T-helper 1 cell (primary cell): ENCODE measurements at places on chromosomes 1 and 21.

DNA sequence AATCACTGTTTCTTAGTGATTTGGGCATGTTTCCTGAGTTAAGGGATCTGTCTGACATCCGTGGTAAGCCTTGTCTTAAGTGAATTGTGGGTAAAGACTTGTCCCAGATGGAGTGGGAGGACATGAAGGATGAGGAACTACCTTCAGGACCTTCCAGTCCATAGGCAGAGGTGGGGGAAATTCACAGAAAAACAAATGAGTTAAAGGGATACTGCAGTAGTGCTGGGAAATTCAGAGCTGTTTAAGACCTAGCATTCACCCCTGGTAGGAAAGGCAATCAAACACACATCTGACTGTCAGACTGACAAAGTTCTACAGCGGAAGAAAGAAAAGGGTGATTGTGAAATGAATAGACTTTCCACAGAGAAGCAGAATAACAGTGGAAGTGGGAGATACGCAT is 3.0 kb downstream of the GNAT2 start:
- DNase-seq, result no peak

- DNase-seq, result no peak
Observed at GRCh38 chr1:57270927-57271698, 152.7 kb downstream of the DAB1 start.

DNA sequence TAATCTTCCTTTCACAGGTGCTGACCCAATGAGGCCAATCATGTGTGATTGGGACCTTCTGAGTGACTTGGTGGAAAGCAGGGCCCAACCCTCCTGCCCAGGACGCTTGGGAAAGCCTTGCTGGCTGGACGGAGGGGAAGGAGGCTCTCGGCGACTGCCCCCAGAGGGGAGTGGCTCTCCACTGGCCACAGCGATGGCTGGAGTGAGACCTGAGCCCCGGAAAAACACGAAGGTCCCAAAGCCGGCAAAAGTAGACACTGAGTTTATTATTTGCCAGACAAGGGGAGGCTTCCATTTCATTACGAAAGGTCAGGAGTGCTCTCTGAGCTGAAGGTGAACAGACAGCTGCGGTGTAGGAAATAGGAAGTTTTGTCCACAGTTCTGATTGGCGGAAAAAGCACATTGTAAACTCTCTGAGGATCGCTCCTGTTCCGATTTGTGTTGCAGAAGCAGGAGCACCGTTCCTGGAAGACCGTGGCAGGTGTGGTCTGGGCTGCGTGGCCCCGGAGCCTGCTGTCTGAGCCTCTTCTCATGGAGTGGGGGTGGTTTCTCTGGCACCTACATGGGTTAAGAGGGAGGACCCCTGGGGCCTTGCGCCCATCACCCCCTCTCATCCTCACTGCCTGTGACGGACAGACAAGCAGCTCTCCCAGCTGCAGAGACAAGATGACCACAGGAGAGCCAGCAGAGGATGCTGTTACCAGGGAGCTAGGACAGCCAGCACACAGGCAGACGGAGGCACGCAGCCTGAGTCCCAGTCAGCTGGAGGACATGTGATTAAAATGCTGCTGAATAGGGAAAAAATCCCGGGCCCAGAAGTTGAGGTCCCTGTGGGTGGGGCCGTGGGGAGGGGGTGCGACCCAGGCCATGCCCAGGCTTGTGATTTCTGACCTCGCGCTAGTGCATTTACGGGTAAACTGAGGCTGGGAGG is 41.5 kb downstream of the KRTAP10-1 start:
- DNase-seq, result no peak

GRCh38 chr1:8467308-8467707 is 149.4 kb downstream of the SLC45A1 start:
- DNase-seq, result no peak

DNA sequence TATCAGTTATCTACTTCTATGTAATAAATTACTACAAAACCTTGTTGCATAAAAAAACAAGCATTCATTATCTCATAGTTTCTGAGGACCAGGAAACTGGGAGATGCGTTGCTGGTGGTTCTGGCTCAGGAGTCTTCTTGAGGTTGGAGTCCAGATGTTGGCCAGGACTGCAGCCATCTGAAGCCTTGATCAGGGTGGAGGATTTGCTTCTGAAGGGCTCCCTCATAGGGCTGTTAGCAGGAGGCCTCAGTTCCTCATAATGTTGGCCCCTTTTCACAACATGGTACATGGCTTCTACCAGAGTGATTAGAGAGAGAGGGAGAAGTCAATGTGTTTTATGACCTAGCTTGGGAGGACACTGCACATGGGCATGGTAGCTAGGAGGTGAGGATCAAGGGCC is 137.4 kb downstream of the CNIH3 start:
- no peak for DNase-seq

- no peak for DNase-seq
Observed at GRCh38 chr21:14890141-14890540, 174.7 kb downstream of the NRIP1 start.

DNA sequence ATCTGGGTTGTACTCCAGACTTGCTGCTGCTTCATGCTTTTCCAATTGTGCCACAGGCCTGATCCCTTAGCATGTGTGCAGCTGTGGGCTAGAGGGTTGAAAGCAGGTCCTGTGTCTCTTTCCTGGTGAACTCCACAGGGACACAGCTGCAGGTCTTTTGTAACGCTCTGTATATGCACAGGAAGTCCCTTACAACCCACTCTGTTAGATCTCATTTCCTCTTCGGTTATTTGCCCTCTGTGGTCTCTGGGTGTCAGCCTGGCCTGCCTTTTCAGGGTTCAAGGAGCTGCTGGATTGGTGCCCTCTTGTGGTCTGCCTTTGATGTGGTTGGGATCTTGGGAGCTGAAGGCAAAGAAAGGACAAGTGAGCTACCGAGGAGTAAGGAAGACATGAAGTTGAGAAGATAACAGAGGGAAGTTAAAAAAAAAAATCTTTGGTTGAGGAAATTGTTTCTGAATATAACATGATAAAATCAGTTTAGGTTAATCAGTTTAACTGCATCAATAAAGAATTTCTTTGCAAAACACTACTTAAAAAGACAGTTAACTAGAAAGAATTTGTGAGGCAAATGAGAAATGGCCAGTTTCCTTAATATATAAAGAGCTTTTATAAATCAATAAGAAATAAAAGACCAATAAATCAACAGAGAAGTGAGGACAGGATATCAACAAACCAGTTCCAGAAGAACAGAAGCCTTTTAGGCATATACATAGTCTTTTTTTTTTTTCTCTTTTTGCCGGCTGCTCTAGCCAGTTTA is 44.1 kb downstream of the UCK2 start:
- DNase-seq, result no peak

- DNase-seq, result peak; percentile 69
Observed at GRCh38 chr1:18951818-18952391, 4.6 kb downstream of the IFFO2 start.

DNA sequence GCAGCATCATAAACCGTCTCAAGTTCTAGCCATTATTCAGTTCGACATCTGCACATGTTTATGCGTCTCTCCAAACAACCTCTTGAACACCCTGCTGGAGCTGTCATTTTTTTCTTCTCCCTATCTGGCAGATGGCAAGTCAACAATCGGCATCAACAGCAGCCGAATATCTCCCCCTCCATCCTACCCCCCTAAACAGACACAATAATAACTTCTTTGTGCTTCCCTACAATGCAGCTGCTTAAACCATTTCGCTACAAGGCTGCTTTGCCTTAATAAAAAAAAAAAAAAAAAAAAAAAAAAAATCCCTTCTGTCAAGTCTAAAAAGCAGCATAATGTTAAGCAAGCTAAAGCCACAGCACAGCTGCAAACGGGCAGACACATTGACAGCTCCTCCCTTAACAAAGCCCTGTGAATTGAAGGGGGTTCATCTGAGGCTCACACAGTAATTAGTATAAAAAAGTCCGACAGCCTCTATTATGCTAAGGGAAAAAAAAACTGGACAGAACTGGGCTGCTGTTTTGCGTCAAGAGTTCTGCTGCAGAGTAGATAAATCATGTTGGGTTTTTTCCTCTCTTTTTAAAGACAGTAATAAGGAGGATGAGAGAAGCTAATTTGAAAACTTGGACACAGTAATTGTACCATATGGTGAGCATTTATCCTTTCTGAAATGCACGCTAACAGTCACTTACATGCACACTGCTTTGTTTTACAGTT is 136.4 kb downstream of the AKT3 start:
- DNase-seq, result no peak

DNA sequence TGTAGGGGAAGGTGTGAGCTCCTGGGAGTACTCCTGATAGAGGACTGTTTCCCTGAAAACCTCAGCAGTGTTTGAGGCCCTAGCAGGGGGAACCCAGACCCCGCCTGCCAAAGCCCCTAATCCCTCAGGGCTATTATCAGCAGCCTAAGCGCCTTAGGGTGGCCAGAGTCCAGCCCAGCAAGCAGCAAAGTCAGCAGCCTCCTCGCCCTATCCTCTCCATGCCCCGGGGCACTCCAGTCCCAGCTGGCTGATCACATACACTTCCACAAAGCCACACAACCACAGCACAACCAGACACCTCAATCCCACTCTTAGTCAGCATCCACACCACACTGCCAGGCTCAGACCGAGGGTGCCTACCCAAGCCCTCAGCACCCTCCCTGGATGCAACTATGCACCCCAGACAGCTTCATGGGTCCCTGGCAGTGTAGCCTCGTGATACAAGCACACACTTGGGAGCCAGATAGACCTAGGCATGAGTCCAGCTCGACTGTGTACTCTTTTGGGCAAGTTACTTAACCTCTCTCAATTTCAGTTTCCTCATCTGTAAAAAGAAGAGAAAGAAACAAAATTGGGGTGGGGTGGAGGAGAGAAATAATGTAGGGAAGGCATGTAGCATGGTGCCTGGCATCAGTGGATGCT is 7.1 kb downstream of the IGSF9 start:
- no peak for DNase-seq

GRCh38 chr21:43298546-43299440 is 128.1 kb downstream of the SIK1 start:
- no peak for DNase-seq

- no peak for DNase-seq
Observed at GRCh38 chr1:53575141-53575954, 116.1 kb downstream of the DMRTB1 start.

- DNase-seq, result no peak
Observed at GRCh38 chr1:32743380-32744070, 41.0 kb upstream of the SYNC start.

- DNase-seq, result no peak
Observed at GRCh38 chr1:185535621-185536020, 198.6 kb upstream of the HMCN1 start.
